Activated CD4-positive, alpha-beta T cell treated with anti-CD3 and anti-CD28 coated beads, Interleukin-2, amount 10 ng/mL, durations not matched to agents 24 days and 14 days (primary cell): ENCODE measurements at places on chromosomes 2 and 18. TPM values are rescaled to one million over a fixed set of nuclear protein-coding genes. Genes with fewer than 3 reads are reported as not detected.

DNA sequence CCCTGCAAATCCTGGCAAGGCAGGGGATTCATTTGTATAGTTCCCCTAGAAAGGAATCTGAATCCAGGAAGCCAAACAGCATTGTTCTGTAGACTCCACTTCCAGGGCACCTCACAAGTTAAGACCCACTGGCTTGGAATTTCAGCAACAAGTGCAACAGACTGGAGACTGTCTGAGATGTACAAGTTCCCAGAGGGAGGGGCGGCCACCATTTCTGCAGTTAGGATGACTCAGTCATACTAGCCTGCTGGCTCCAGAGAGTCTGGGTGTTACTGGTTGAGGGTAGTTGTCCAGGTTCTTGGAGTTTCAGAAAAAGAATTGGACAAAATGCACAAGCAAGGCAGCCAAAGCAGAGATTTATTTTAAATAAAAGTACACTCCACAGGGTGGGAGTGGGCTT is 384.2 kb downstream of the DSC3 start:
- no peaks in the 10 kb centered on the region for H3K36me3 ChIP-seq
- H3K4me1 ChIP-seq: no peaks in the 10 kb centered on the region
- no peaks in the 10 kb centered on the region for H3K27me3 ChIP-seq
- DNase-seq: no peak

The TMEM178A gene
- total RNA-seq: 0.14 TPM in 1 of 2 replicates, not detected in the other

DNA sequence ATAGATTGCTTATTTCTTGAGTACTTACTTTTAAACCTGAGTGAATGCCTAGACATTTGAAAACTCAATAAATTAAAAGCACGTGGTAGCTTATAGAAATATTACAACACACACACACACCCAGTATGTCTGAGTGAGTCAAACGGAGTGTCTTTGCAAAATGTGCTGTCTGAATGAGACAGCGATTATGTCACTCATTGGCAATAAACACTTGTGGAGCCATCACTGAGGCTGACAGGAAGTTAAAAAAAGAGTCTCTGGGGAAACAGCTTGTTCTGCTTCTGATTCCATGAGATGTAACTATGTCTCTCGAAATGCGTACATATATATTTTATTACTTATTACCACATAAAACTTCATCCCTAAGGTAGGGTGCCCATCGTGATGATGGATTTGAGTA is 22.3 kb upstream of the VPS4B start:
- no peak overlapping the region for H3K27ac ChIP-seq
- H3K36me3 ChIP-seq: no peaks in the 10 kb centered on the region
- no peaks in the 10 kb centered on the region for H3K4me1 ChIP-seq

GRCh38 chr18:74944676-74945075 is 264.3 kb downstream of the PTGR3 start:
- H3K4me1 ChIP-seq: peaks cover 17% of the 10 kb centered on the region
- H3K36me3 ChIP-seq: no peaks in the 10 kb centered on the region
- H3K27me3 ChIP-seq: peaks cover 3% of the 10 kb centered on the region
- H3K27ac ChIP-seq: no peak overlapping the region
- no peak overlapping the region for H3K4me3 ChIP-seq

The PLEKHH2 gene
- total RNA-seq: 0.52 and 0.65 TPM in 2 replicates

The NFATC1 gene
- 105 and 107 TPM in 2 replicates for total RNA-seq

The CDK5R2 gene
- not detected in 2 replicates for total RNA-seq

GRCh38 chr2:96801786-96802595 is 14.1 kb upstream of the CNNM3 start:
- no peaks in the 10 kb centered on the region for H3K27me3 ChIP-seq
- H3K27ac ChIP-seq: no peak overlapping the region
- peaks cover 7% of the 10 kb centered on the region for H3K36me3 ChIP-seq
- no peak overlapping the region for H3K4me3 ChIP-seq
- DNase-seq: peak; percentile 74
- peaks cover 9% of the 10 kb centered on the region for H3K4me1 ChIP-seq

DNA sequence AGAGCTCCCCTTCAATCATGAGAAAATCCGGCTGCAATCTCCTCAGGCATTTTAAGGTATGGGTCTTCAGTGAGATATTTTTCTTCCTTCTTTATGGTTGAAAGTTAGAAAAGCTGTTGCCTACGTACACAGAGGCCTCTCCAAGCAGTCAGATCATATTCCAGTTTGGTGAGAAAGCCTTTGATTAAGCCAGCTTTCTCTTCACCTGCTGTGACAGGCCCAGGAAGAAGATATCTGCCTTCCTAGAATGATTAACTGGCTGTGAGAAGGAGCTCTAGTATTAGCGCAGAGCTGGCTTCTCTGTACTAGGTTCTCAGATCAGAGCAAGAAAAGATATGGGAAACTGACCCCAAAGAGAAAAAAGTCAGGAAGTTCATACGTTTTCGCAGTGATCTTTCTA is 585.0 kb upstream of the CHAC2 start:
- H3K4me1 ChIP-seq: no peaks in the 10 kb centered on the region
- H3K36me3 ChIP-seq: no peaks in the 10 kb centered on the region
- DNase-seq: no peak
- H3K4me3 ChIP-seq: no peak overlapping the region
